ENCODE measurements at places on chromosomes 6 and 20. TPM values are rescaled to one million over a fixed set of nuclear protein-coding genes. Genes with fewer than 3 reads are reported as not detected.

DST gene
- total RNA-seq, result 630 TPM

GRCh38 chr6:15426901-15427300, 181.0 kb downstream of the JARID2 start:
- no peak for DNase-seq

- DNase-seq, result no peak
Measured at GRCh38 chr20:47160240-47160639, 196.3 kb downstream of the ZMYND8 start.

CLDN20 gene
- total RNA-seq, result not detected

- DNase-seq, result no peak
Measured at GRCh38 chr20:47156301-47157137, 200.0 kb downstream of the ZMYND8 start.

CDH4 gene
- total RNA-seq, result 0.19 TPM

DNA sequence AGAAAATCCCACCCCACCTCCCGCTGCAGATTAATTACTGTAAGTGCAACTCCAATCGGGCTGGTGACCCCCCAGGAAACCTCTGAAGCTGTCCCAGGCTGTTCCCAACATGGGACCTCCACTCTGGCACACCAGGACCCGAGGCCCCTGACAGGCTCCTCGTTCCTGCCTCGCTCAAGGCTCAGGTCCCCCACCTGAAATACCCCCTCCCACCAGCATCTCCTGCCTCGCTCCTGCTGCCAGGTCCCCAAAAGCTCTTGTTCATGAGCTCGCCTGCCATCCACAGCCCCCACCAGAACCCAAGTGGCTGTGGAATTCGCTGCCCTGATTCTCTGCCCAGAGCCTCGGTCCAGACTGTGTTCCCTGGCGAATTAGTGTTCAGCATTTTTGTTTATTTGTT, 26.1 kb downstream of the NPEPL1 start:
- peak; percentile 52 for DNase-seq

DNA sequence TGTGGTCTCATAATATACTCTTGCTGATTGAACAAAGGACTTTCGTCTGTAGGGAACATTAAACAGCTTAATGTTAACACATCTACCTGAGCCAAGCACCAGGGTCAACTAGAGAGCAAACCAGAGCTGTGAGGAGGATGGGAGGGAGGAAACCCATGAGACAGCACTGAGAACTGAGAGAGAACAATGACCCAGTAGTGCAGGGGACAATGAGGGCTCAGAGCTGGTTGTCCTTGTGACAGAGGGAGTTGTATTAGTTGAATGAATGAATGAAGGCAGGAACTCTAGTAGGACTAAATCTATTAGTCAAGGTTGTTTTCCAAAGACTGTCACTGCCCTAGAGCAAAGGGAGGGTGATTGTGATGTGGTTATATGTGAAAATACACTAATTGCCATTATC, 28.2 kb upstream of the GSTA4 start:
- DNase-seq, result no peak

GRCh38 chr6:159062564-159062945, 17.8 kb upstream of the TAGAP start:
- no peak for DNase-seq

DNA sequence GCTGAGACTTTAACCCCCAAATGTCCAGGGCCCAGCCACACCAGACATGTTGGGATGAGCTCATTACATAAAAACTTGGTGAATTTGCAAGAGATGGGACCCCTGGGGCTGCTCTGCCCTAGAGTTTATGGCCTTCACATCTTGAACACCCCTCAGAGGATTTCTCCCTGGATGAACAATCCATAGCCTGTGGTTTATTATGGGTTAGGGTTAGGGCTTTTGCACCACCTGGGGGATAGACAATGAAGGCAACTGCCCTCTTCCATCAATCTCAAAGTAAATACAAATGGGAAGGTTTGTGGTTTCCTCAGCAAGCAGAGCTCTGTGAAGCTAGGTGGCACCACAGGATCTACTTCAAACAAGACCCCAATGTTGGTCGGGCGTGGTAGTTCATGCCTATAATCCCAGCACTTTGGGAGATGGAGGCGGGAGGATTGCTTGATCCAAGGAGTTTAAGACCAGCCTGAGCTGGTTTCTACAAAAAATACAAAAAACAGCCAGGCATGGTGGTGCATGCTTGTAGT, 17.4 kb downstream of the SPINT3 start:
- DNase-seq, result no peak

GRCh38 chr6:80550281-80550680, 443.8 kb downstream of the BCKDHB start:
- no peak for DNase-seq

GRCh38 chr6:35388030-35388429, 45.7 kb downstream of the PPARD start:
- no peak for DNase-seq

HLA-DPA1 gene
- total RNA-seq, result 44.4 TPM

- no peak for DNase-seq
Measured at GRCh38 chr6:79821859-79822258, 125.5 kb downstream of the ELOVL4 start.

DNA sequence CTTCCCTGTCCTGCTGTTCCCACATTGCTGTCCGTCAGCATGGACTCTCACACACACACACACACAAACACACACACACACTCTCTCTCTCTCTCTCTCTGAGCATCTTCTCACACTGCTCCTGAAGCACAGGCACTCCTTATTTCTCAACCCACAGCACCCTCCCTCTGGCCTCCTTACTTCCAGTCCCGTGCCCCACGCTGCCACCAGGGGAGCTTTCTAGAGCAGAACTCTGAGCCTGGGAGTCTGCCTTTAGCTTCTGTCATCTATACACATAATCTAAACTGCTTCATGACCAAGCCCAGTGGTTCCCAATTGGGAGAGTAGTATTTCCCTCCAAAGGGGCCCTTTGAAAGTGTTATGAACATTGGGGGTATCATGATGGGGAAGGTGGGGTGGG, 29.1 kb downstream of the HECA start:
- no peak for DNase-seq

TCFL5 gene
- total RNA-seq, result 9.6 TPM

Data from posterior vena cava (tissue), 2 donors.